HEK293T (cell line): ENCODE measurements at places on chromosomes 1 and 21.

GRCh38 chr1:98184856-98185255 is 264.0 kb upstream of the DPYD start:
- no peak for DNase-seq

GRCh38 chr21:27101523-27101922 is 134.6 kb upstream of the ADAMTS5 start:
- DNase-seq = no peak

DNA sequence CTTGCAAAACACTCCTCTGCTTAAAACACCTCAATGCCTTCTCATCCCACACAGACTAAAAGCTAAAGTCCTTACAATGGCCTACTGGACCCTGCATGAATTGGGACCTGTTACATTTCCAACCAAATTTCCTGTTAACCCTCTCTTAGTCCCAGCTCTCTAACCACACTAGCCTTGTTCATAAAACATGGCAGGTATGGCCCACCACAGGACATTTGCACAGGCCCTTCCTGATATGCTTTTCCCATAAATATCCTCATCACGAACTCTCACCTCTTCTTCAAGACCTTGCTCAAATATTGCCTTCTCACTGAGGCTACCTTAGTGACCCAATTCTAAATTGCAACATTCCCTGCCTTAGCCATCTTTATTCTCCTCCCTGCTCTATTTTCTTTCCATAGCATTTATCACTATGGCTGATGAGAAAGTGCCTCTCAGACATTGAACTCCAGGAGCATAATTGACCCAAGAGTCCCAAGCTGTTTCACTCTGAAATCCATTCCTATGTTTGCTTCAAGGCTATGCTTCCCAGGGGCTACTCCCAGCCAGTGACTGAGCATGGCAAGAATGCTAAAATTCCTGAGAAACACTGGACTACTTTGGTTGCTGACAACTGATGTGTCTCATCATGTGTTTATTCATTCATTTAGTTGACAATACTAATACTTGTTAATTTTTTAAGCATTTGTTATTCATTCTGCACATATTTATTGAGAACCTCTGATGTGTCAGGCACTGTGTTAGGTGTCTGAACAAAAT is 2.7 kb upstream of the PALMD start:
- no peak for DNase-seq

GRCh38 chr1:73998348-73998959 is 199.5 kb downstream of the LRRIQ3 start:
- peak; percentile 30 for DNase-seq

GRCh38 chr1:35202048-35202719 is 9.2 kb upstream of the SFPQ start:
- DNase-seq = peak; percentile 70

DNA sequence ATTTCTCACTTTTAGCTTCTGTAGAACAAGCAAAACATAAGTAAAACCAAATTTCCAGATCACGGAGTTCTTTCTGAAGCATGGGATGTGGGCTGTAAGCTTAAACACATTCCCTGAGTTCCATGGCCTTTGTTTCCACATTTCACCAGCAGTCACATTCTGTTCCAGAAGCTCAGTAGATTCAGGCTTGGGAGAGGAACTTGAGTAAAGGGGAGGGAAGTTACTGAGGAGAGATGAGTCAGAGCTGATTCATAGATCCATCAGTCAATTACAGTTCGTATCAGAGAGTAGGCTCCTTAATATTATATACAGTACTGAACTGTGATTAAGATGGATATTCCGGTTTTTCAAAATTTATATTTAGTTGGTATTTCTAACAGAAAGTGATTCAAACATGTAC is 614.3 kb downstream of the NCAM2 start:
- DNase-seq = no peak

- no peak for DNase-seq
These were observed 6.0 kb downstream of the KIAA0040 start for GRCh38 chr1:175186433-175187160.

DNA sequence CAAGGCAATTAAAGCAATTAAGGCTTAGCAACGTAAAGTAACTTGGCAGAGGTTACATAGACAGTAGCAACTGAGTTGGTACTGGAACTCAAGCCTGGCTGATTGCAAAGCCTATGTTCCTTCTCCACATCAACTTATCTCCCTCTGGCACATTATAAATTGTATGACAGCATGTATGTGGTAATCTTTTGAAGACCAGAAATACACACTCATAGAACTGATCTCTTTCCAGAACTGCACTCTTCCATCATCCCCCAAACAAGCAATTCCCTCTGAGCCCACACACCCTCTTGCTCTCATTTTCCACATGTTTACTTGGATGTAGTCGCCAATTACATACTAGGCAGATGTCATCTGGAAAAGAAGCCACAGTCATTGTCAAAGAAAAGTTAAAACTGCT is 502.2 kb downstream of the PLPP3 start:
- no peak for DNase-seq

DNA sequence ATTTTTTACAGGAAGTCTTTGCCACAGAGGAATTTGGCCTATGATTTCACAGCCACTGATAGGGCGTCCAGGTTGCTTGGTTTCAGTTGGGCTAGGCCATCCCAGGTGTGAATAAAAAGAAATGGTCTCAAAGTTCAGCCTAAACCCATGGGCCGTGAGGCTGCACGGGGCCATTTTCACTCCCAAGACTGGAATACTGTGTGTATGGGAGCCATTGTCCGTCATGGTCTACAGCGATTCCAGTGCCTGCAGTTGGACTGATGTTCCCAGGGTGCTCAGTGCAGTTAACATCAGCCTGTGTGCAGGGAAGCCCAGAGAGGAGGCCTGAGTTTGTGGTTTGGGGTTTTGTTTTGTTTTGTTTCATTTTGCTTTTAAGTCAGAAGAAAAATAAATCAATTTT is 133.2 kb downstream of the ADSS2 start:
- DNase-seq = no peak

DNA sequence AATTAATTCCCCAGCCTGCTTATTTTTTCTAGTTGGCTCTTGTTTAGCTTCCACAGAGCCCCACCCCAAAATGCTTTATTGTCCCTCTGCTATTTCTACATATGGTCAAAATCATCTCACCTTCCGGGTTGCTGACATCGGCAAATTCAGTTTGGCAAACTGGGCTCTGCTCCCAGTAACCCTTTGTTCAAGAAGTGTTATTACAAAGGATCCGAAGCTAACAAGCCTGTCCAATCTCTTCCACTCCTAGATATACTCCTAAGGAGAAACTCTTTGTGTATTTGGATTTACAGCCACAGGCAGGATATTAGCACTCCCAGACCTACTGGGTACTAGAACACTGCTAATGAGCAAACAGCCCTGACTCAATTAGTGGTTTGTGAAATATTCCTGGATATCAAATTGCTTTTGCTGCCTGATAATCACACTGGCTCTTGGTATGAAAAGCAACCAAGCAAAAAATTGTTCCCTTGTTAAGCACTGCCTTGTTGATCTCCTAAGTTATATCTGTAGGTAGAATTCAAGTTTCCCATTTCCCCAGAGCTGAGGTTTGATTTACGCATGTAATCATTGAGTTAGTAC is 4.0 kb downstream of the JUN start:
- peak; percentile 34 for DNase-seq

- DNase-seq = no peak
These were observed 99.7 kb downstream of the PHTF1 start for GRCh38 chr1:113659556-113659955.

GRCh38 chr1:155177918-155178281 is 4.3 kb downstream of the TRIM46 start:
- no peak for DNase-seq

GRCh38 chr1:198271467-198271866 is 114.7 kb downstream of the NEK7 start:
- no peak for DNase-seq

DNA sequence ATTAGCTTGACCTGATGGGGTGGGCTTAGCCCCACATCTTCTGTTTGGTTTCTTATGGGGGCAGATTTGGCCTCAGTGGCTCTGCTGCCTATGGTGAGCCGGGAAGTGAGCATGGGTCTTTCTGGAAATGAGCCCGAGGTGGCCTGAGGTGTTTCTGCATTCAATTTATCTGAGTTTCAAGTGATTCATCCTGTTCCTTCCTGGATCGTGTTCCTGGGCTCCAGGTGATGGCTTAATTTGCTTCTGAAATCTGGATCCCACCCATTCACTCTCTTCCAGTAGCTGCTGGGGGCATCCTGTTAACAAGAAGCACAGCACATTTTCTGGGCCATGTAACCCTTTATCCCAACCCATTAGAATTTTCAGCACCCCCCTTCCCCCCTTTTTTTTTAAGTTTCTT is 324.6 kb downstream of the CAMTA1 start:
- DNase-seq = no peak

- no peak for DNase-seq
These were observed 23.0 kb upstream of the PLEKHA6 start for GRCh38 chr1:204382714-204383083.

DNA sequence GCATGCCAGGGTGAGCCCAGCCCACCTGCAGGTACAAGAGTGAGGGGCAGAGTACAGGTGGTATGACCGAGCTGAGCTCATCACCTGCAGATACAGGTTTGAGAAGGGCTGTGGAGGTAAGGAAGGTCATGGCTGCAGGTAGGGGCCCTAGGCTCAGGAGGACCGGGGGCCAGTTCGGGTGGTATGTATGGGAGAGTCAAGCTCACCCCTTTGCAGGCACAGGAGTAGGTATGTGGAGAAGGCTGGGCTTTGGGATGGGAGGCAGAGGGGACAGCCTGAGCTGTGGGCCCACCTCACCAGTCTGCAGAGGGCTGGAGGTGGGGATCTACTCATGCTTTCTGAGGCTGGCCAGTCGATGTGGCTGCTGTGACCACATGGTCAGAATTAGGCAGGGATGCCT is 17.2 kb downstream of the PODN start:
- no peak for DNase-seq

DNA sequence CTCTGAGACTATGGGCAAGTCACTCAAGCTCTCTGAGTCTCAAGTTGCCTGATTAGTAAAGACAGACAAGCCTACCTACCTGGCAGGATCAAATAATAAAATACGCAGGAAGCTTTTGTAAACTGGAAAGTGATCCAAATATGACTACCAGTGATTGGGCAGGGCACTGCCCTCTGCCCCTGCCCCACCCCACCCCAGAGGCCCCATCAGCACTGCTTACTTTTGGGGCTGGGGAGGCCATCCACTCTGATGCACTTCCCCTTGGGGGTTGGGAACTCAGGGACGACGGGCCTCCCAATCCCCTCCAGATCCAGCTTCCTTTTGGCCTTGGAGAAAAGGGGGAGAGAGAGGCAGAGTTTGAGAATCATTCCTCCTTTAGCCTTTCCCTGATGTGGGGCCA is 6.9 kb downstream of the E2F2 start:
- DNase-seq = no peak

- DNase-seq = no peak
These were observed 1.6 kb downstream of the TTC13 start for GRCh38 chr1:230976825-230977747.

- DNase-seq = no peak
These were observed 291.9 kb upstream of the USP25 start for GRCh38 chr21:15437883-15438282.

DNA sequence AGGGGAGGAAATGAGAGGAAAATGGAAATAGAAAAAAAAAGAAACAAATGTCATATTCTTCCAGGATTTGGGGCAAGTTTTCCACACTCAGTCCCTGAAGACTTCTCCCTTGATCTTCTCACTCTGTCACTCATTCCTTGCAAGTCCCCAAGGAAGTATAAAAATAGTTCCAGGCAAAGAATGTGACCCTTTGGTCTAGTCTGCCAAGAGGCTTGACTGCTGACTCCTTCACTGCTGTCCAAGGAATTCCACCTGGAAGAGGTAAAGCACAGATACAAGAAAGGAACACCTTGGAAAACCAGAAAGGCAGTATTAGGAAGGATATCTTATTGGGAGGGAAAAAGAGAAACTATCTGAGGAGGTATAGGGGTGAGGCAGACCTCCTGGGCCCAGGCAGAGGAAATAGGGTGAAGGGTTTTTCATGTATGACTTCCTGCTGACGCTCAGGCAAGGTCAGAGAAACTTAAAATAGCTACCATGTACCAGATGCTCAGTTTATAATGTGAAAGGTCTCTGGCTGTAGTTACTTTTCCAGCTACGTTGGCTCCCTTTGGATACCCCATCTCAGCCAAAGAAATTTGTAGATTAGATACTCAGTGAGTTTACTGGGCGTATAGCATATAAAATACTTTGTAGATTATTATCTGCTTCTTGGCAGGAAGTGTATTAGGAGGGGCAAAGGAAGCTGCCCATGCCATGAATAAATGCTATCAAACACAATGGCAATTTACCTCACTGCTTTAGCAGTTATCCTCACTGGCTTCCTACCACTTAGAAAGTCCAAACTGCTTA is 2.0 kb upstream of the GJA5 start:
- DNase-seq = no peak

DNA sequence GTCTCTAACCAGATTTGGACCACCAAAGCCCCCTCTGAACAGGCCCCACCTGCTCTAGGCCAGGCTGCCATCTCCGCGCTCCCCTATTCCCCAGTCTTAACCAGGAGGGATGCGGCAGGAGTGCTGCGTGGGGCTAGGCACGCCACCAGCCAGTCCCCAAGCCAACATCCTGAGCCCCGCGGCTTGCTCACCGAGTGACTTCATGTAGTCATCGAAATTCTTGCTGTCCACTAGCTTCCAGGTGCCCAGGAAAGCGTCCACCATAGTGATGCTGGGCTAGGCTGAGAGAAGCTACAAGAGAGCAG is 173 bp downstream of the FABP3 start:
- DNase-seq = no peak
